ENCODE measurements at places on chromosomes 7 and 10. TPM values are rescaled to one million over a fixed set of nuclear protein-coding genes. Genes with fewer than 3 reads are reported as not detected.
A peak's percentile ranks its signal among the peaks of the same experiment; 100 is the strongest.

Gene TMEM176B
- total RNA-seq, result not detected

DNA sequence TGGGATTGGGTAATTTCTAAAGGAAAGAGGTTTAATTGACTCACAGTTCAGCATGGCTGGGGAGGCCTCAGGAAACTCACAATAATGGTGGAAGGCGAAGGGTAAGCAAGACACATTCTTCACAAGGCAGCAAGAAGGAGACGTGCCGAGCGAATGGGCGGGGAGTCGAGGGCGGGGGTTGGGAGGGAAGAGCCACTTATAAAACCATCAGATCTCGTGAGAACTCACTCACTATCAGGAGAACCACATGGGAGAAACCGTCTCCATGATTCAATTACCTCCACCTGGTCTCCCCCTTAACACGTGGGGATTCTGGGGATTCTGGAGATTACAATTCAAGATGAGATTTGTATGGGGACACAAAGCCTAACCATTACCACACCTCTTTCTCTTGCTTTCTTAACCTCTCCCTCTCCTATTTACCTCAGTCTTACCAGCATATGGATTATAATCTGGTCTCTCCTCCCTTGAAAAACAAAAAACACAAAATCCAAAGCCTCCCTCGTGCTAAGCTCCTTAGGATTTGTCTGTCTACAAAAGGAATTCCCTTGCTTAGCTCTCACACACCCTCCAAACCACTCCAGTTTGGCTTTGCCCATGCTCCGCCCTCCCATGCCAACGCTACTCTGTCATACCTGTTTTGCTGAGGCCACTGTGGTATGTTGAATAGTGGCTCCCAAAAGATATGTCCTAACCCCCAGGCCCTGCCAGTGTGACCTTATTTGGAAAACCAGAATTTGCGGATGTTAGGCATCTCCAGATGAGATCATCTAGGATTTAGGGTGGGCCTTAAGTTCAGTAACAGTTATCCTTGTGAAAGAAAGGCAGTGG lies 19.6 kb upstream of the EFCAB10 start:
- DNase-seq, result no peak

DNA sequence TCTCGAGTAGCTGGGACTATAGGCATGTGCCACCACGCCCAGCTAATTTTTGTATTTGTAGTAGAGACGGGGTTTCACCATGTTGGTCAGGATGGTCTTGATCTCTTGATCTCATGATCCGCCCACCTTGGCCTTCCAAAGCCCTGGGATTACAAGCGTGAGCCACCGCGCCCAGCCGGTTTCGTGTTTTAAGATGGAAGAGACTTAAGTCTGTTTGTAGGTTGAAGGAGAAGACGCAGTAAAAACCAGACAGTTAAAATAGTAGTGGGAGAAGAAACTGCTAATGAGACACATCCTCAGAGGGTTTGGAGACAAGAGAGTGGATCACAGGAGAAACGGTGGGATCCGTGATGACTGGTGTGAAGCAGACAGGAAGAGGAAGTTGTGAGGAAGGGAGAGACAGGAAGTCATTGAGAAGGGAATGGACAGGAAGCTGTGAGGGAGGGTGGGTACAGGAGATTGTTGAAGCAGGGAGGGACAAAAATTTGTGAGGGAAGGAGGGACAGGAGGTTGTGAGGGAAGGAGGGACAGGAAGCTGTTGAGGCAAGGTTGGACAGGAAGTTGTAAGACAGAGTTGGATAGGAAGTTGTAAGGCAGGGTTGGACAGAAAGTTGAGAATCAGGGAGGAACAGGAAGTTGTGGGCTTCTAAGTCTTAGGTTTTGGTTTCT lies 115.5 kb downstream of the WDFY4 start:
- peak; percentile 14 for DNase-seq

Gene ING3
- total RNA-seq, result 21.7 TPM

GRCh38 chr10:24569330-24569796 lies 154.3 kb downstream of the ARHGAP21 start:
- no peak for DNase-seq

DNA sequence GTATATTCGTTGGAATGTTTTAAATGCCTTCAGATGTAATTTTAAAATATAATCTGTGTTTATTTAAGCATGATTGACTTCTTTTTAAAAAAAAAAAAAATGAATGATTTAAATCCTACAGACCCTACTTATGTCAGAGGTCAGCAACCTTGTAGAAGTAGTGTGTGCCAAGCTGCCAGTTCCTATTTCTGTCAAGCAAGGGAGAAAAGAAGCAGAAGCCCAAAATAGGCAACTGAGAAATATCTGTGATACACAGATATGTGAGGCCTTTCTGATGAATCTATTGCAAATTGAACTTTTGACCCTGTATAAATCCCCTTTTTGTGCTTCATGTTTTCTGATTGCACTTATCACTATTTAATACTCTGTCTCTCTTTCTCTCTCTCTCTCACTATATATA lies 199.5 kb downstream of the LRRN3 start:
- no peak for DNase-seq

DNA sequence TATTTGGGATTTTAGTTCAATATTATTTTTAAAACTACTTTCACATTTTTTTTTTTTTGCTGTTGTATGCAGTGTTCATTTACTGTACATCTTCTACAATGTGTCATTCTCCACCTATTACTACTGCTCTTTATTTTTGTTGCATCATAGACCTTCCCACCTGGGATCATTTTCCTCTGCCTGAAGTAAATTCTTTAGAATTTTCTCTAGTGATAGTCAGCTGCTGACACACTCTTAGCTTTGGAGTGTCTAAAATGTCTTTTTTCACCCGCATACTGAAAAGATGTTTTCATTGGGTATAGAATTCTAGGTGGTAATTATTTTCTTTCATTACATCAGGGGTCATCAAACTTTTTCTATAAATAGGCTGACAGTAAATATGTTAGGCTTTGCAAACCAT lies 30.5 kb downstream of the CFAP43 start:
- no peak for DNase-seq

DNA sequence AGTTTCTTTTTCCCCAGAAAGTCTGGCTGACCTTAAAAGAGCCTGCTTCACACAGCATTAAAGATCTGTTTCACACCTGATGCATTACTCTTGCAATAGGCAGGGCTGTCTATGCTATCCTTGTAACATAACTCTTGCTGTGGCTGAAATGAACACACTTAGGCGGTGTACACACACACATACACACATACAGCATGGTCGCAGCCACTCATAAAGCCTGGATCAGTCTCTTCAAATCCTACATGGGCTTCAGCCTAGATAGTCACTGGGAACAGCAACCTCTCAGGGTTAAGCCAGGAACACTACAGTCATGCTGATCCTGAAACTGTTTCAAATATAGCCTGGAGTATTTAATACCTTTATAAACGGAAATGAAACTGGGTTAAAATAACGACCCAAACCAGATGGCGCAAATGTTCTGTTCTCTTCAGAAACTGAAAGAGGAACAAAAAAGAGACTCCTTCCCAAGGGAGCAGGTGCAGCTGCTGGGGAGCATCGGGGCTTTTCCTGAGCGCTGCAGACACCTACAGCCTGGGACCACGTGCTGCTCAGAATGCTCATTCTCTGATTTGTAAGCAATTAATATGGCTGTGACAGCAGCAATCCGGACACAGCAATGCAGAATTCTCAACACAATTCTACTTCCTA lies 61.0 kb upstream of the SFMBT2 start:
- peak; percentile 31 for DNase-seq

DNA sequence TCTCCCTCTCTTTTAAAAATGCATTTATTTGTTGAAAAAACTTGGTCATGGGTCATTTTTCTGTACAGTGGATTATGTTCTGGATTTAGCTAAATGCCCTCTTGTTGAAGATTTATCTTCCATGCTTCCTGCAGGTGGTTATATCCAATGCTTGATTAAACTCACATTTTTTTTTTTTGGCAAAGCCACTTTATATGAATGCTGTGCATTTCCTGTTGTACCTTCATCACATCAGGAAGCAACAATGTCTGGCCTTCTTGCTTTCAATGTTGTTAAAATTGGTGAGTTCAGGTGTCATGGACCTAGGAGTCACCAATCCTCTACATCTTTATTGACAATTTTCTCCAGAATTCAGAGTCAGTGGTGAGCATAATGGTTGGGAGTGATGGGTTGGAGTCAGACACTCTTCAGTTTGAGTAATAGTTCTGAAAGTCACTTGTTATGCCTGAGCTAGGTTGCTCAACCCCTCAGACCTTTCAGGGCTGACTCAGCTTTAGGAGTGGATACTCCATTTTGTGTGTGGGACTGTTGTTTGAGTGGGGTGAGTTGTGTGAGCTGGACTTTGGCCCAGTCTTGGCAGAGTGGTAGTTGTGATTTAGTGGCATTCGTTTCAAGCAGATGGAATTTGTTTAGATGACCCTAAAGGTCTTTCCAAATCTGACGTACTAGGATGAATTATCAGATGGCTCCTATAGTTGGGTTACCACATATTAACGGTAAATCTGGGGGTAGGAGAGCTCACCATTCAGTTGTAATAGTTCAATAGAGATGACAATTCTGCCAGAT lies 213.5 kb upstream of the ZNF32 start:
- no peak for DNase-seq

- DNase-seq, result no peak
Observed at GRCh38 chr7:152909683-152910544, 150.4 kb downstream of the ACTR3B start.
